ENCODE measurements at places on chromosomes 1 and 21. TPM values are rescaled to one million over a fixed set of nuclear protein-coding genes. Genes with fewer than 3 reads are reported as not detected.

FLG2 gene
- not detected for polyA plus RNA-seq

TARBP1 gene
- polyA plus RNA-seq: 12.8 TPM

NR5A2 gene
- not detected for polyA plus RNA-seq

INKA2 gene
- not detected for polyA plus RNA-seq

TBX19 gene
- 1.2 TPM for polyA plus RNA-seq

SV2A gene
- 2.6 TPM for polyA plus RNA-seq

GPR89A gene
- 17.5 TPM for polyA plus RNA-seq

NMNAT2 gene
- polyA plus RNA-seq: not detected

DNA sequence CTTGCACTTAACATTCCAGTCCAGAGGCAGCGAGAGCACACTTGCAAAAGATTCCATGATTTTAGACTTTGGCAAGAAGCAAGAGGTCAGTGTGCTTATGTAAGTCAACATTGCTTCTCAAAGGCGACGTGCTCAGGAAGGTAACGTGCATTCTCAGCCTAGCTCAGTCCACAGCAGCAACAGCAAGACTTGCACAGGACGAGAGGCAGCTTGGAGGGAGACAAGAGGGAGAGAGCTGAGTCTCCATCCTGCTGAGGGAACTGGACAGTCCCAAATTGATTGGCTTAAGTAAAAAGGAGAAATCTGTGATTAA lies 56.5 kb downstream of the PTP4A2 start:
- H3K4me1 ChIP-seq: peaks cover 35% of the 10 kb centered on the region
- H3K27me3 ChIP-seq: no peaks in the 10 kb centered on the region
- no peak overlapping the region for H3K27ac ChIP-seq

DNA sequence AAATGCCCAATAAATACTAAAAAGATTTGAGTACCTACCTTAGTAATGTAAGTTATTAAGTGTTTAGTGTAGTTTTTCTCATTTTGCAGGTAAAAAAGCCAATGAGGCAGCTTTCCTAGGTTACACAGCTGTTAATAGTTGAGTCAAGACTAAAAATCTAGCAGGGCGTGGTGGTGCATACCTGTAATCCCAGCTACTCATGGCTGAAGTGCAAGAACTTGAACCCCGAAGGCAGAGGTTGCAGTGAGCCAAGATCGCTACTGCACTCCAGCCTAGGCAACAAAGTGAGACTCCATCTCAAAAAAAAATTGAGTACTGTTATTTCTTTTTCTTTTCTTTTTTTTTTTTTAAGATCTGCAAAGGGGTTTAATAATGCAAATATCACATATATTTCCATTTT lies 7.7 kb downstream of the YBX1 start:
- no peaks in the 10 kb centered on the region for H3K27me3 ChIP-seq
- H3K36me3 ChIP-seq: peaks cover 5% of the 10 kb centered on the region
- peak overlapping the region; percentile 10 for H3K4me3 ChIP-seq
- no peak for DNase-seq

DNA sequence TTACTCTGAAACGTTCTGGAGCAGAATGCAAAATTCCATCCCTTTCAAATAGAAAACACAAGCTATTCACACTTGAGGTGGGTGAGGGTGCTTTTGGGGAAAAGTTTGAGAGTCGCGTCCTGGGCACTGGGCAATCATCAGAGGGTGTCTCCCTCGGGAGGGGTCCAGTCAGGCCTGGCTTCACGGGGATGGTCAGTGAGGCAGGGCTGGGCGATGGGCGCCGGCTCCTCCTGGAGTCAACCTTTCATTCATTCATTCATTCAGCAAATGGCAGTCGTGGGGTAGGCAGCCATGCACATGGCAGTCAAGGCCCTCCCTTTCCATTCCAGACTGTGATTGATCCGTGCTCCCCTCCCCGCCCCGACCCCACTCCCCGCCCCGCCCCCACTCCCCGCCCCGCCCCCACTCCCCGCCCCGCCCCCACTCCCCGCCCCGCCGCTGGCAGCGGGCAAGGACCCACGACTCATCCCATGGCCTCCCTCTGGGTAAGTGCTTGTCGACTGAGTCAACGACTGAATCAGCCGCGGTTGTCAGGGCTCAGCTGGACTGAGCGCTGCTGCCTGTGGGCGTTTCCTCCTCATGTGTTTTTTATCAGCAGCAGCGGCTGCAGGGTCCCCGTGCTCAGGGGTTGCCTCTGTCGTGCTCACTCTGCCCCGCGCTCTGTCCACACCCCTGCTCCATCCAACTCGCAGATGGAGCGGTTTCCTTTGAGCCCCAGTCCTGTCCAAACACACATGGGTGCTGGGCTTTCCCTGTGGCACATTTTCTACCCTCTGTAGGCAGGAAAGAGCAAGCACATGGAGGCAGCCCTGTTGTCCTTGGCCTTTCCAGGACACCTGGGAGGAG lies 12.5 kb upstream of the SPSB1 start:
- H3K27me3 ChIP-seq: peaks cover 3% of the 10 kb centered on the region
- no peak for DNase-seq
- peak overlapping the region; percentile 74 for H3K4me3 ChIP-seq
- H3K4me1 ChIP-seq: peaks cover 62% of the 10 kb centered on the region

- peaks cover 15% of the 10 kb centered on the region for H3K36me3 ChIP-seq
- H3K27me3 ChIP-seq: peaks cover 11% of the 10 kb centered on the region
- H3K4me1 ChIP-seq: peaks cover 2% of the 10 kb centered on the region
These were observed 37.6 kb downstream of the CRYAA start for GRCh38 chr21:43206231-43207042.

GRCh38 chr1:12135612-12136011 lies 31.2 kb upstream of the TNFRSF1B start:
- peaks cover 28% of the 10 kb centered on the region for H3K4me1 ChIP-seq
- H3K27ac ChIP-seq: no peak overlapping the region
- H3K4me3 ChIP-seq: no peak overlapping the region
- H3K27me3 ChIP-seq: no peaks in the 10 kb centered on the region

DNA sequence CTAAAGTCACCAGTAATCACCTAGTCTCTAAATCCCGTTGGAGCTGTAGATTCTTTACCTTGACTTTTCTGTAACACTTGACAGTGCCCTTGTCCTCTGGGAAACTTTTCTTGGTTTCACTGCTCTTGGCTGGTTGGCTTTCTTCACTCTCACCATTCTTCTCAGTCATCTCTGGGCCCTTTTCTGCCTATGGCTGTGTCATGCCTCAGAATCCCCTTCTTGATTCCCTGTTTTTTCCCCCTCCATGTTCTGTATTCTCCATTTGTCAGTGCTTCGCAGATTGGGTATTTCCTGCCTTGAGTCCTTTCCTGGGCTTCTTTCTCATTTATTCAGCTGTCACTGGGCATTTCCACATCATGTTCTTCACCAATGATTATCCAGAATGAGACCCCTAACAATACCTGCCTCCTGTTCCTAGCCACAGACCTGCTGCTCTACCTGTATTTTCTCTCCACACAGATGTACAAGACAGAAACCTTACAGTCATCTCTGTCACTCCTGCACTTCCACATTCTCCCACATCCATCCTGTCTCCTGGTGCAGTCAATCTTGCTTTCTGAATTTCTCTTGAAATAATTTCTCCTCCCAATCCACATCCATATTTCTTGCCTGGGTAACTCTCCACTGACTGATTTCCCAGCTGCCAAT lies 14.7 kb downstream of the UCK2 start:
- peaks cover 25% of the 10 kb centered on the region for H3K4me1 ChIP-seq
- DNase-seq: no peak
- H3K36me3 ChIP-seq: no peaks in the 10 kb centered on the region
- no peak overlapping the region for H3K4me3 ChIP-seq

DNA sequence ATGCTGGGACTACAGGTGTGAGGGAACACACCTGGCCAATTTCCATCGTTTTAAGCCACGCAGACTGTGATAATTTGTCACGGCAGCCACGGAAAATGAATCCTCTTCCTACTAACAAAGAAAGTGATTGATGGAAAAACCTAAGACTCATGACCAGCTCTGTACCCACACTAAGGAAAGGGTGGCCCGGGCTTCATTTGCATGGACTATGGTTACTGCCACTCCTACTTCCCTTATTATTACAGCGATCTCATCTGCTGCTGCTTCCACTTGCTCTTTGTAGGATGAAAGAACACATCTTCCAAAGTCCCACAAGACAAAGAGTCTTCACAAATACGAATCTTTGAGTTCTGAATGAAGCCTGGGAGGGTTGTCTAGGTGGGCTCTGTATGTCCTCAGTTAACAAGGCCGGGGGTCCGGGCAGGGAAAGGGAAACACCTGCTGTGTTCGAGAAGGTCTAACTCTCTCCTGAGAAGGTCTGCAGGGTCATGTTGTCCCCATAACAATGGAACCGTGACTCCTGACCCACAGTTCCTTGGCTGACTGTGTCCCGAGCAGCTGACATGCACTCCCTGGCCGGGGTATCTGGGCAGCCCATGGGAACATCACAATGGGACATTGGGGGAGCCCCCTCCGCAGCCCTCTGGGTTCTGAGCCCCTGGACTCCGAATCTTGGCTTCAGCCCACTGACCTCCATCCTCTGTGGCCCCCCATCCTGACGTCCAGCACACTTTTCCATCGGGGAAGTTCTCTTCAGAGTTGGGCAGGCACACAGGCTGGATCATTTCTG lies 13.3 kb upstream of the TFF1 start:
- H3K4me3 ChIP-seq: no peak overlapping the region
- no peak for DNase-seq
- H3K36me3 ChIP-seq: peaks cover 9% of the 10 kb centered on the region
- peaks cover 12% of the 10 kb centered on the region for H3K4me1 ChIP-seq
- peaks cover 2% of the 10 kb centered on the region for H3K27me3 ChIP-seq
- H3K27ac ChIP-seq: no peak overlapping the region

DNA sequence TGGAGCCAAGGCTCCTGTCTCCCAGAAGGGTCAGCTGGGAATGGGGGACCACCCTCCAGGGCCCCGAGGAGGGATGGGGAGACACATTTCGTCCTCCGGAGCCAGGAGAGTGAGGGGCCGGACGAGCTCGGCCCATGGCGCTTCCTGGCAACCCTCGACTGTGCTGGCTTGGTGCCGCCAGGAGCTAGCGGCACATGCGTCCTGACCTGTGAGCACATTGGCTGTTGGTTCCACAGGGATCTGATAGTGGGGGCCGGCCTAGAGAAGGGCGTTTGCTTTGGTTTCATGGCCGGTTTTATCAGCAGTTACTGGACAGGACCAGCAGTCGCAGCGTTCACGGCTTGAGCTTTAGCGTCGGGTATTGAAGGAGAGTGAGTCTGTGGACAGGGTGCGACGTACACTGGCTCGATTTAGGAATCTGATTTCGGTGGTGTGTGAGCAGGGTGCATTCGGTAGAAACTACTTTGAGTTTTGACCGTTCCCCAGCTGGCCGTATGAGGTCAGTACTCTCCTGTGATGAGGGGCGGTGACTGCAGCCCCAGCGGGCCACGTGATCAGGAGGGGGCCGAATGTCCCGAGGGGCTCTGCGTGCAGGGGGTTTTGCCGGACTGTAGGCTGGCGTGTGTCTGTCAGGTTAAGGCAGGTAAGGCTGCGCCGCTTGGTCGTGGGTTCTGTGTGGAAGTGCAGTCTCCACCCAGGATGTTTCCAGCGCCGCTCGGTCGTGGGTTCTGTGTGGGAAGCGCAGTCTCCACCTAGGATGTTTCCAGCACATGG lies 18.7 kb downstream of the FAAP20 start:
- H3K36me3 ChIP-seq: no peaks in the 10 kb centered on the region
- peaks cover 2% of the 10 kb centered on the region for H3K4me1 ChIP-seq
- no peak overlapping the region for H3K4me3 ChIP-seq
- H3K27ac ChIP-seq: no peak overlapping the region
- H3K27me3 ChIP-seq: no peaks in the 10 kb centered on the region

DNA sequence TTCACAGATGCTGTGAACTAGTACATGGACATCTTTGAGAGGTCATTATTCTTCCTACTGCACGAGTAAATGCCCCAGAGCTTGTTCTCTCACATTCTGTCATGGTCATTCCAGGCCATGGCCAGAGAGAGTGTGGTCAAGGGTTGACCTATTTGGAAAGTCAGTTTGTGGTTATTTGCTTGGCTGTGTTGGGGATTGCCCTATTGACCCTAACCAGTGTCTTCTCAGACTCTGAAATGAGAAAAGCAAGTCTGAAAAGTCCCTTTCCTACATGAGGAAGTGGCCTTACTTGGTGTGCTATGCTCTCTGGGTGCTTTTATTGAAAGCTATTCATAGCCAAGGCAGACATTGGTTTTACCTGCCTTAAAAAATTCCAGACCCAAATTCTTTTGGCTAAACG lies 26.6 kb downstream of the CLIC6 start:
- H3K27ac ChIP-seq: no peak overlapping the region
- H3K4me1 ChIP-seq: no peaks in the 10 kb centered on the region
- no peaks in the 10 kb centered on the region for H3K36me3 ChIP-seq
- no peak overlapping the region for H3K4me3 ChIP-seq

GRCh38 chr1:227816750-227817446 lies 1.4 kb downstream of the PRSS38 start:
- DNase-seq: no peak
- peaks cover 14% of the 10 kb centered on the region for H3K36me3 ChIP-seq
- no peak overlapping the region for H3K4me3 ChIP-seq
- no peaks in the 10 kb centered on the region for H3K27me3 ChIP-seq
- H3K4me1 ChIP-seq: peaks cover 10% of the 10 kb centered on the region
- H3K27ac ChIP-seq: no peak overlapping the region

DNA sequence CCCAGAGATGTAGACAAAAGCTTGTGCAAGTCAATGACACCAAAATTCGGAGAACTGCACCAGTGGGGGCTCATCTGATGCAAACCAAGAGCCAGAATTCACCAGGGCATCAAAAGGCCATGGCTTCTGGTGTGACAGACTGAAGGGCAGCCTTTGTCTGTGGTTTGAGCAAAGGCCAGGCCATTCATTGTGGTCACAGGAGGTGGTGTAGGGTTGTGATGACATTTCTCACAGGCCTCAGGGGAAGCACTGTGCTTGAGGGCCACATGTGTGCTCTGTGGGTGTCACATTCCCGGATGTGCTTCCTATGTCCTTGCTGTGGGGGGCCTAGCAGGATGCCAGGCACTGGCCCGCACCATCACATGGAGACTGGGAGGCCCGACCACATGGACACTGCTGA lies 22.5 kb upstream of the KCNE1 start:
- no peaks in the 10 kb centered on the region for H3K36me3 ChIP-seq
- H3K27me3 ChIP-seq: no peaks in the 10 kb centered on the region
- no peak overlapping the region for H3K27ac ChIP-seq
- DNase-seq: no peak
- no peaks in the 10 kb centered on the region for H3K4me1 ChIP-seq
- no peak overlapping the region for H3K4me3 ChIP-seq

DNA sequence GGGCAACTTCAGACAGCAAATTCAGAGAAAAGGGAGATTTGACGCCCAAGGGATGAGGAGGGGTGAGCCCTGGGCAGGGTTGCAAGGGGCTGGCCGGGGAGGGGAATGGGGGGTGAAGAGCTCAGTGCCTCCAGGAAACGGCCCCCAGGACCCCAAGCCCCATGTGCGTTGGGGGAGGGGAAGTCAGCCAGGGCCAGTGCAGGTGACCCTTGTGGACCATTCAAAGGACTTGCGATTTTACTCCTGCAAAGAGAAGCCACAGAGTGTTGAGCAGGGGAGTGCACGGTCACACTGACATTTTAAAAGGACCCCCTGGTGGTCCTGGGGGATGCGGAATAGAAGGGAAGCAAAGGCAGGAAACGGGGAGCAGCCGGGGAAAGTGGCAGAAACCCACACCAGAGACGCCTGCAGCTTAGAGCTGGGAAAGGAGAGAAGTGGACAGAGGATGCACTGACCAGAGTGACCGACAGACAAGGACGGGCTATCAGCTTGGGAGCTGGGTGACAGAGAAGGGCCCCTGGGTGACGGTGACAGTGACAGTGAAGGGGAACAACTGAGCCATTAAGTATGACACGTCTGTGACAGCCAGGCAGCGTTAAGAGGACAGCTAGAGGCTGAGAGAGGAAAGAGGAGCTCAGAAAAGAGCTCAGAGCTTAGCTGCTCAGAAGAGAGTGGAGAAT lies 54.0 kb upstream of the TMEM51 start:
- H3K27me3 ChIP-seq: peaks cover 21% of the 10 kb centered on the region
- H3K36me3 ChIP-seq: no peaks in the 10 kb centered on the region
- H3K27ac ChIP-seq: no peak overlapping the region
- no peak overlapping the region for H3K4me3 ChIP-seq
- no peak for DNase-seq
- peaks cover 8% of the 10 kb centered on the region for H3K4me1 ChIP-seq

GRCh38 chr1:116877141-116877818 lies 32.4 kb upstream of the PTGFRN start:
- H3K4me1 ChIP-seq: peaks cover 16% of the 10 kb centered on the region
- no peaks in the 10 kb centered on the region for H3K27me3 ChIP-seq
- DNase-seq: no peak
- peak overlapping the region; percentile 28 for H3K27ac ChIP-seq

Measured in naive thymus-derived CD8-positive, alpha-beta T cell (primary cell).